Islet precursor cell (in vitro differentiated cells): ENCODE measurements at places on chromosomes 11 and 22.
A peak's percentile ranks its signal among the peaks of the same experiment; 100 is the strongest.

GRCh38 chr11:112121981-112122615 lies 35.4 kb downstream of the SDHD start:
- DNase-seq, result no peak

- DNase-seq, result no peak
Measured at GRCh38 chr11:58392746-58393145, 13.9 kb downstream of the OR5B3 start.

DNA sequence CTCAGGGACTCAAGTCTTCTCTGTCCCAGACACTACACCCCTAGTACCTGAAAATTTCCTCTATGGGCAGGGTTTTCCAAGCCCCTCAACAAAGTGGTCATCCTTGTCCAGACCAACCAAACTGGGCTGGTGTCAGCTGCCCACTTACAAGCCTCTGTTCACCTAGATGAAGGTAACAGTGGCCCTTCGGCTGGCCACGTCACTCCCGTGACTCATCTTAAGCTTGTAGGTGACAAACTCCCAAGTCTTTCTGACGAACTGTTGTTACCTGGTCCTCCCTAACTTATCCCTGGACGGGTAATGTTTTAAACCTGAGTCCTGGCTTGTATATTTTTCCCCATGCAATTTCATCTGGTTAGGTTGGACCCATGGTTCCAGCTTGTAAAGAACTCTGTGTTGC lies 4.7 kb downstream of the CXCR5 start:
- DNase-seq, result no peak

GRCh38 chr11:81920205-81920604 lies 813.5 kb downstream of the FAM181B start:
- DNase-seq, result no peak

GRCh38 chr22:26559961-26560575 lies 29.9 kb downstream of the TPST2 start:
- no peak for DNase-seq

GRCh38 chr22:44129619-44129976 lies 51.1 kb upstream of the PARVG start:
- DNase-seq, result no peak

- no peak for DNase-seq
Measured at GRCh38 chr22:19446603-19447329, 745 bp downstream of the C22orf39 start.

DNA sequence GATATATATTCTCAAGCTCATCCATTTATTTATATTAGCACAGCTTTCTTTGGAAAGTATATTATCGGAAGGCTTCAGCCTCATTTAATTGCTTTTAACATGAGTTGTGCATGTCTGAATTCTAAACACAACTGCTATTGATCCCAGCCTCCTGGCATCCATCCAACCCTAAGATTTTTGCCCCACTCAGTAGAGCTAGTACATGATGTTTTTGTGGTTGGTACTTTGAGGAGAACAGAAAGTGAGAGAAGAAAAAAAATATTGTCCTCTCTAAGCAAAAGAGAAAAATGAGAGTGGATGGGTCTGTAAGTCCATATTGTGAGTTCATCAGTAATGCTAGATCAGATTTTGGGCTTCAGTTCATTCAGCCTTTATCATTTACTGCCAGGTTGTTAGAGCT lies 198.7 kb downstream of the DDX10 start:
- no peak for DNase-seq

DNA sequence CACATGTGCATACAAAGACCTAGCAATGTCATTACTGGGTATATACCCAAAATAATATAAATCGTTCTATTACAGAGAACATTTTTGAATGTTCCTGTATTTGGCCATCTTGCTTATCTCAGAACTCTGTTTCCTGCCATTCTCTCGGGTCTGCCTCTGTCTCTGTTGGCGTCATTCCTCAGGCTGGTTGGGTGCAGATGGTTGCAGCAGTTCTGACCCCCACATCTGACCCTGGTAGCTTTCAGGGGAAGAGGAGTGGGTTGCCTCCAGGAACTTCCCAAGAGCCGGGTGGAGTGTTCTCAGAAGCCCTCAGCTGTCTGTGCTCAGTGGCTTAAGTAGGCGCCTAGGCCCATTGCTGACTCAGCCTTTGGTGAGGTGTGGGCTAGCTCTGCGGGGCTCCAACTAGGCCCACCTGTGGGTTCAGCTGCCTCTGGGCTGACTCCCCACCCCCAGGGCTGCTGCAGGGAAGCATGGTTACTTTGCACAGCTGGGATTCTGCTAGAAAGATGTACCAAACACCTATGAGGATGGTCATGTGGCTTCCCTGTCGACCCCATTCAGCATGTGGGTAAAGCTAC lies 114.0 kb downstream of the TBC1D22A start:
- no peak for DNase-seq

DNA sequence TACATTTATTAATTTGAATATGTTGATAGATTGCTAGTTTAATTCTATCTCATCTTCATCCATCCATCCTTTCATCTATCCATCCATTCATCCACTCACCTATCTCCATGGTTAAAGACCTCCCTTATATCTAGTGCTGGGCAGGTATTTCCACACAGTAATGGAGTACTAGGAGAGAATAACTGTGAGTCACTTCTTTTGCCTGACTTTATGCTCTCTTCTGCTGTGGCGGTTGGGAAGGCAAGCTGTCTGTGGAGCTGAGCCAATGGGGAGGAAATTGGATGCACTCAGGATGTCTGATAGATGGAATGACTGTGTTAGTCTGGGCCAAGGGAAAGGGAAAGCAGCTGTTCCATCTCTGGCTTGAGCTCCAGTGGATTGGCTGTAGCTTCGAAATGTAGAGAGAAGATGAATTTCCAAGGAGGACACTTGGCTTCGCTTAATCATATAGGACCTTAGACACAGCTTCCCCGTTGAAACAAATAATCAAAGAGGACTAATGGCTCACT lies 60.3 kb downstream of the NELL1 start:
- DNase-seq, result no peak

- DNase-seq, result no peak
Measured at GRCh38 chr22:38448945-38449745, 5.9 kb downstream of the KCNJ4 start.

GRCh38 chr11:44831605-44832394 lies 105.0 kb downstream of the TSPAN18 start:
- no peak for DNase-seq

DNA sequence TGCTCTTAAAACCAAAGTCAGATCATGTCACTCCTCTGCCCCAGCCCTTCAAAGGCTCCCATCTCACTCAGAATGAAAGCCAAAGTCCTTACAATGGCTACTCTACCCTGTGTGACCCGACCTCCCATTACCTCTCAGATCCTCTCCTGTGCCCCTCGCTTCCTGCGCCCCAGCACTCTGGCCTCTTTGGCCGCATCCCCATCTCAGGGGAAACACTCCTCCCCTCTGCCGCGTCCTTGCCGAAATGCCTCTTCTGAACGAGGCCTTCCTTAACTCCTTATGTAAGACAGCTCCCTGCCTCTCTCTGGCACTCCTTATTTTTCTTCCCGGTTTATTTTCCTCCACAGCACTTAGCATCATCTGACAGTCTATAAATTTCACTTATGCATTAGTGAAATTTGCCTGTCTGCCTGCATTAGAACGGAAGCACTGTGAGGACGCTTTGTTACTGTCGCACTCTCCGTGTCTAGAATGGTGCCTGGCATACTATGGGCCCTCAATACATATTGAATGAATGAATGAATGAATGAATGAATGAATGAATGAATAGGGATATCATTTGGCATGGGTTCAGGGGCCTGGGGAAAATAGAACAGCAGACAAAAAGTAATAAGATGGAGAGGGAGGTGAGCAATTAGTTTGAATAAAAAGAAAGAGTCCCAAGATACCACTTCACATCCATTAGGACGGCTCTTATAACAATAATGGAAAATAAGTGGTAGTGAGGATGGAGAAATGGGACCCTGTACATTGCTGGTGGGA lies 137.8 kb downstream of the CEP164 start:
- no peak for DNase-seq

DNA sequence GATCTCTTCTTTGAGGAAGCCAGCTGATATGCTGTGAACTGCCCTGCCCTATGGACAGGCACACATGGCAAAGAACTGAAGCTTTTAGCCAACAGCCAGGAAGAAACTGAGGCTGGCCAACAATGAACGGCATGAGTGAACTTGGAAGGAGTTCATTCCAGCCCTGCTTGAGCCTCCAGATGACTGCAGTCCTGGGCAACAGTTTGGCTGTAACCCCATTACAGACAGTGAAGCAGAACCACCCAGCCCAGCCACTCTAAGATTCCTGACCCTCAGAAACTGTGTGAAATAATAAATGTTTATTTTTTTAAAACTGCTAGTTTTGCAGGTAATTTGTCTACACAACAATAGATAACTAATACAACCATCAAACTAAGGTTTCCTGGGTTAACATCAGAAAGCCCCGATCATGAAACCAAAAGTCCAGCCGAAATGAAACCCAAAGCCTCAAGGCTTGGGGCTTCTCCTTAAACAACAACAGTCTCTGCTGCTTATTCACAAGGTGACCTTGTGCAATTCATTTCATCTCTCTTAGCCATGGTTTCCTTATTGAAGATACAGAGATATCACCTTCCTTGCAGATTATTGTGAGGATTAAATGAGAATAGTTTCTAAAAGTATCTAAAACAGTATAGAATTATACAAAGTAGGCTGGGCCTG lies 31.4 kb downstream of the PAK1 start:
- DNase-seq, result no peak

- DNase-seq, result peak; percentile 95
Measured at GRCh38 chr11:33802194-33802950, 28.1 kb upstream of the FBXO3 start.

GRCh38 chr11:94130298-94131046 lies 1.8 kb downstream of the PANX1 start:
- DNase-seq, result no peak

DNA sequence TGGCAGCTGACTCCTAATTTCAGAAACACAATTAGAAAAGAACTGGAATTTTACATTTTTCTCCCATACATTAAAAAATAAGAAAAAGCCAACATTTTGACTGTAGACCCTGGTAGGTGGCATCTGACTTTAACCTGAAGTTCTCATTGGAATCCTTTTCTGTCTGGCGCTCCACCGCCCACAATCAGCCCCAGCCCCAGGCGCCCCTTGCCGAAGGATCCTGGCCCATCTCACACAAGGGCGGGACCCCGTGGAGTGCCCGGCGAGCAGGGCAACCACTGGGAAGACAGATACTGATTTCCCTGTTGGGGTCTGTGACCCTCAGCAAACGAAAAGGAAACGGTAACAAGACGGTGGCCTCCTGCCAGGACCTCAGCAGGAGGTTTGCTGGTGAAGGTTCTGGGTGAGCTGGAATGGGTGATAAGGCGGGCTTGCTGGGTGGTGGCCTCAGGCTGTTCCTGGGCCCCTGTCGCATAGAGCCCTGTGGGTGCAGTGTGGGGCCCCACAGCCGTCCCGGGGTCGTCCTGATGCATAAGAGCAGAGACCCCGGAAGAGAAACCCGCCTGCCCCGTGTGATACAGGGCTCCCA lies 15.7 kb downstream of the TSPO start:
- DNase-seq, result no peak

- DNase-seq, result no peak
Measured at GRCh38 chr11:101741479-101742175, 157.8 kb upstream of the TRPC6 start.

GRCh38 chr11:57405271-57405860 lies 14.9 kb upstream of the PRG2 start:
- DNase-seq, result no peak

DNA sequence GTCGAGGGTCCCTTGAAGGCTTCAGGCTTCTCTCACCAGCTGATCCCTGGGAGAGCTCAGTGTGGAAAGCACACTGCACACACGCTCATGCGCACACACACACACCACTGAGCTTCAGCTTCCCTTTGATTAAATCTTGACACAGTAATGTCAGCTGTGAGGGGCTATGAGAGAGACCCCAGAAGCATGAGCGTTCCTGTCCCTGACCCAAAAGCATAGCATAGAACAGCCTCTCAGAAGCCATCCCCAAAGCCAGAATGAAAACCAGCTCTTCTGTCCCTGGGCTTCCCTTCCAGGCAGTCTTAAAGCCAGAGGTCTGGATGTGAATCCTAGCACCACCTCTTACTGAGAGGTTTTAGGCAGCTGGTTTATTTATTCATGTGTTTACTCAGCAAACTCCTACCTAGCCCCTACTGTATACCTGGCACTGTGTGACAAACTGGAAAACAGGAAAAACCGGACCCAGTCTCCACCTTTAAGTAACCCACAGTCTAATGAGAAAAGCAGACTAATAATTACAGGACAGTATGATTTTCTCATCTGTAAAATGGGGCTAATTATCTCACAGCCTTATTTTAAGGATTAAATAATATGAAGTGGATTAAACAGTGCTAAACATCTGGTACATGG lies 15.9 kb downstream of the GALNT18 start:
- peak; percentile 44 for DNase-seq

DNA sequence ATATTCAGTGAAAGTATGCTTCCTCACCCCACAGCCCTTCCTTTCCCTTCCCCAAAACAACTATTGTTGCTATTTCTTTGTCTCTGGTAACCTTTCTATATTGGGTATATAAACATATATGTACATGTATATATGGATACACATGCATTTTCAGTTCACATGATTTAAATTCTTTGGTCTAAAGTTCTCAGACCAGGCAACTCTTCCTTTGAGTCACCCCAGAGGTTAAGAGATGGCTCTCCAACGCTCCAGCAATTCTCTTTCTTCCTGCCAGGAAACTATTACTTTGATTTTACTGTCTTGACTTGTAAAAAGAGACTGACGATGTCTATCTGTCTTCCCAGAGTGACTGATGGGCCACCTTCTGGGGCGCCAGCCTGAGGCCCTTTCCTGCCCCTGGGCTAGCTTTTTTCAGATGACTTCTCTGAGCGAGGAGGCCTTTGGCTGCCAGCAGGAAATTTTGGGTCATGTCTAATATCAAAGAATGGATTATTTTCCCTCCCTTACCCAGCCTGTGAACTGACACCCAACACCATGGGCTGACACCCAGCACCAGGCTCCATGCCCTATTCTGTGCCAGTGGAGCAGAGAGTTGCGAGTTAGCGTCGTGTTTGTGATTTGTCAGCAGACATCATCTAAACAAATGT lies 14.4 kb upstream of the ST3GAL4 start:
- peak; percentile 56 for DNase-seq

GRCh38 chr22:45552017-45552411 lies 49.3 kb downstream of the FBLN1 start:
- DNase-seq, result no peak

GRCh38 chr11:71189768-71190315 lies 62.5 kb downstream of the SHANK2 start:
- peak; percentile 32 for DNase-seq

DNA sequence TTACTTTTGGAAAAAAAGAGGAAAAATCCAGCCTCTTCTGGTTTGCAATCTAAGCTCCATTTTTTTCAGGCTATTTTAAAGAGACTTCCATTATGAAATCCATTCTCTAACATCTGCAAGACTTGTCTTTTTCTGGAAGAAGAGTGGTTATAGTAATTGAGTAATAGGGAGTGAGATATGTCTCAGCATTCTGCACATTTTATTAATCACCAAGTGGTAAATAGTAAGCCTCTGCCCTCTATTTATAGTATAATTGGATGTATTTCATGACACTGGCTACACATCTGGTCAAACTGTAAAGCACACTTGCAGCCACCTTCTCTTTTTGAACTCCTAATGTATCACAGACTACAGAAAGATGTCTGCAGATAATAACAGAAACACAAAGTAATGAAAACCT lies 391.1 kb downstream of the ETS1 start:
- no peak for DNase-seq

GRCh38 chr11:45926536-45927331 lies 4.3 kb downstream of the LARGE2 start:
- DNase-seq, result peak; percentile 45
